ENCODE measurements at places on chromosomes 12 and 14.

- no peak for DNase-seq
Observed at GRCh38 chr14:87805315-87805723, 187.7 kb downstream of the GALC start.

- DNase-seq, result no peak
Observed at GRCh38 chr12:98359856-98360255, 155.5 kb upstream of the TMPO start.

GRCh38 chr12:120584343-120585149 is 3.3 kb upstream of the POP5 start:
- peak; percentile 61 for DNase-seq

GRCh38 chr12:6056406-6057240 is 67.8 kb downstream of the VWF start:
- DNase-seq, result no peak

- DNase-seq, result no peak
Observed at GRCh38 chr14:104494483-104494882, 85.1 kb upstream of the C14orf180 start.

- no peak for DNase-seq
Observed at GRCh38 chr14:68628605-68629310, 164.1 kb downstream of the ZFP36L1 start.
